ENCODE measurements at places on chromosomes 12 and 14.

DNA sequence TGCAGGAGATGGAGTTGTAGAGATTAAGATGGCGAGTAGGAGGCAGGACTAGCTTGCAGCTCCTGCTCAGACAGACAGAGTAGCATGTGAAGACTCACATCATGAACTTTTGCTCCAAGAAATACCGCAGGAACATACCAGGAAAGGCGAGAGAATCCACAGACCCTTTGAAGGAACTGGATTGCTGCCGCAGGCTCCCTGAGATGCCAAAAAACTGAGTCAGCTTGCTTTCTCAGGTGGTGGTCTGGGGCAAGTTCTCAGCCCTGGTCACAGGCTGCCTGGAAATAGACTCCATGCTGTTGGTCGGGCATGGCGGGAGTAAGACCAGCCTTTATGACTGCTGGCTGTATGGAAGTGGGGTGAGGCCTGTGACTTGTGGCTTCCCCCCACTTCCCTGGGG, 163.6 kb upstream of the NAV3 start:
- no peak for DNase-seq

DNA sequence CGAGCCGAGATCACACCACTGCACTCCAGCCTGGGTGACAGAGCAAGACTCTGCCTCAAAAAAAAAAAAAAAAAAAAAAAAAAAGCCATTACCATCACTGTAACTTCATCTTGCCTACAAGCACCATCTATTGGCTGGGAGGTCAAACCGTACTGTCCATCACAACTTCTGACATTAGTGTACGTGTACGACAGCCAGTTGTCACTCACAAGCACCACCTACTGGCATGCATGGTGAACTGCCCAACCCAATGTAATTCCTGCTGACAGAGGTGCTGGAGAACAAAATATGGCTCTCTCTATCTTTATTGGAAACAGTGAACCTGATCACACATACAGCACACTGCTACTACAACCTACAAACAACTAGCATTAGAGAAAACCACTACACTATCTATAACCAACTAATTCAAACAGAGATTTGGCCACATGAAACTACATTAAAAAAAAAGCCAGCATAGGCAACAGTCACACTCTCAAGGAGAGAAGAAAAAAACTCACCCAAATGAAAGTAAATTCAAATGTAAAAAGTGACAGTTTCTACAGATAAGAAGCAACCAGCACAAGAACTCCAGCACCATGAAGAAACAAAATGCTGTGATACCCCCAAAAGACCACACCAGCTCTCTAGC, 82.3 kb downstream of the PUS7L start:
- no peak for DNase-seq

DNA sequence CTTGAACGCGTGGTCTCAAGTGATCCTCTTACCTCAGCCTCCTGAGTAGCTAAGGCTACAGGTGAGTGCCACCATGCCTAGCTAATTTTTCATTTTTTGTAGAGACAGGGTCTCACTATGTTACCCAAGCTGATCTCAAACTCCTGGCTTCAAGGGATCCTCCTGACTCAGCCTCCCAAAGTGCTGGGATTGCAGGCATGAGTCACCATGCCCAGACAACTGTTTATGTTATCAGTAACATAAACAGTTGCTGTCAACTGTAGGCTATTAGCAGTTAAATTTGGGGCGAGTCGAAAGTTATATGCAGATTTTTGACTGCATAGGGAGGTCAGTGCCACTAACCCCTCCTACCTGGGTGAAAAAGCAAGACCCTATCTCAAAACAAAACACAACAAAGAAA, 26.2 kb upstream of the LRRK2 start:
- DNase-seq = no peak

DNA sequence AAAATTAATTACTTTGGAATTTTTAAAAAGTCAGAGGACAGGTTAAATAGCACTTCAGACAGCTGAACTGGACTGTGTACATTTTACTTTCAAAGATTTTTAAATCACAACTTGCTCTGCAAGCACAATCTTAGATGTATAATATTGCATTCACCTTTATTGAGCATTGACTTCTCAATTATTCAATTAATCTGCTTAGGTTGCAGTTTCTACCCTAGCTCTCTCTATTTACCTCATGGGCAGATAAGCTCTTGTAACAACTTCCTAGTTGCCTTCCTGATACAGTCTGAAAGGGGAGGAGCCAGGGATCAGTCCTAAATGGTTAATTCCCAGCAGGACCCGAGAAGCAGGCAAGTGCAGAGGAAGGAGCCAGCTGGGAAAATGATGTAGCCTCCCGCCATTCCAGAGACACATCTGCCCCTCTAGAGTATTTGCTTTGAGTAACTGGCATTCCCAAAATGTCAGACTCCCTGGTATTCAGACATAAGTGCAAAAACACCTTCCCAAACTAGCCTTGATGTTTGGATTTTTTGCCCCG, 302.8 kb downstream of the GALC start:
- no peak for DNase-seq

GRCh38 chr14:104734991-104735779, 11.2 kb downstream of the ADSS1 start:
- DNase-seq = no peak

- DNase-seq = no peak
Observed at GRCh38 chr14:94244182-94244581, 48.9 kb downstream of the SERPINA10 start.

GRCh38 chr14:29643433-29644211, 284.0 kb downstream of the PRKD1 start:
- no peak for DNase-seq

- DNase-seq = no peak
Observed at GRCh38 chr12:121512561-121512960, 68.3 kb downstream of the KDM2B start.

- DNase-seq = peak; percentile 64
Observed at GRCh38 chr12:53207042-53207441, at the start of gene ITGB7. Gene ITGB7 (minus strand): TSS chr12:53207251. CDS start chr12:53200443, 6,808 bp downstream.

- DNase-seq = no peak
Observed at GRCh38 chr14:78316052-78316451, 145.9 kb downstream of the NRXN3 start.

GRCh38 chr14:39025250-39025809, 77.7 kb downstream of the SEC23A start:
- DNase-seq = no peak

DNA sequence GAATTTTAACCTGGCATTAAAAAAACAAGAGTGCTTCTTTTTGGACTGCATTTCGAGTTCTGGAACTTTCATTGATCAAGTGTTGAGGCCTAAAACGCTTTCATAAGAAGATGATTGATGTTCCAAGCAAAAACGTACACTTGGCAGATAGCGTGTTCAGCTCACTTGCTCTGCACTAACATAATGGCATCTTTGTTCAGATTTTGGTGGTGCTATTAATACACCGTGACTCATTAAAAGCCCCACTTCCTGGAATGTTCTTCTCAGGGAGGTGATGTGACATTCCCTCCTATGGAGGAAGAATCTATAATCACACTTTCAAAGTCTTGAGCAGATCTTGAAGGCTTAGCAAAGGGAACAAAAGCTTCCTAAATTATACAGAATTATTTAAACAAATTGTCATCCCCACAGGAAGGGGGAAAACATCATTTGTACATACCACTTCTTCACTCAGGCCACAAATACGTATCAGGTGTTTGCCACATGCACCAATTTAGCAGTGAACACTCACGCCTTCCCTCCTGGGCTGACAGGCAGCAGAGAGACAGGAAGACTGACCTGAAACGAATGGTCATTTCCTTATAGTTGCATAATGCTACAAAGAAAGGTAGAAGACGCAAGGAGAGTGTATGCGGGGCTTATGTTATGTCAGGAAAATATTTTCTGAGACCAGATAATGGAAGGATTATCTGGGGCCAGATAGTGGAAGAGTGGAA, 15.4 kb downstream of the HSP90AA1 start:
- no peak for DNase-seq

- DNase-seq = no peak
Observed at GRCh38 chr12:96864335-96864734, 42.7 kb upstream of the NEDD1 start.

GRCh38 chr12:129877411-129877810, 26.4 kb downstream of the TMEM132D start:
- DNase-seq = no peak

DNA sequence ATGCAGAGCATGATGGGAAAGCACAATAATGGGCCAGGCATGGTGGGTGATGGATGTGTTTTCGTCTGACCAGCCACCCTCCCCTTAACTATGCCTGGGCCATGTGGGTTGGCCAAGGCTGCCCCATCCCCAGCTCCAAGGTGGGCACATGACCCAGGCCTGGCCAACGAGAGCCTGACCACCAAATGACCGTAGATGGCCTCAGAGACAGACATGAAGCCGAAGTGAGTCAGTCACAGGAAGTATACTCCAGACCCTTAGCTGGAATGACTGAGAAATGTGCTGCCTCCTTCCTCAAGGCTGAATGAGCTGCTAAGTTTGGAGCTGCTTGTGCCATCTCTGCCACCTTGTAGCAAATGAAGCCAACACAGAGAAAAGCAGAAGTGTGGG, 233.6 kb downstream of the BCL11B start:
- no peak for DNase-seq

- no peak for DNase-seq
Observed at GRCh38 chr12:19620222-19620621, 180.9 kb downstream of the AEBP2 start.

GRCh38 chr14:34065690-34066391, 115.0 kb upstream of the EGLN3 start:
- no peak for DNase-seq

DNA sequence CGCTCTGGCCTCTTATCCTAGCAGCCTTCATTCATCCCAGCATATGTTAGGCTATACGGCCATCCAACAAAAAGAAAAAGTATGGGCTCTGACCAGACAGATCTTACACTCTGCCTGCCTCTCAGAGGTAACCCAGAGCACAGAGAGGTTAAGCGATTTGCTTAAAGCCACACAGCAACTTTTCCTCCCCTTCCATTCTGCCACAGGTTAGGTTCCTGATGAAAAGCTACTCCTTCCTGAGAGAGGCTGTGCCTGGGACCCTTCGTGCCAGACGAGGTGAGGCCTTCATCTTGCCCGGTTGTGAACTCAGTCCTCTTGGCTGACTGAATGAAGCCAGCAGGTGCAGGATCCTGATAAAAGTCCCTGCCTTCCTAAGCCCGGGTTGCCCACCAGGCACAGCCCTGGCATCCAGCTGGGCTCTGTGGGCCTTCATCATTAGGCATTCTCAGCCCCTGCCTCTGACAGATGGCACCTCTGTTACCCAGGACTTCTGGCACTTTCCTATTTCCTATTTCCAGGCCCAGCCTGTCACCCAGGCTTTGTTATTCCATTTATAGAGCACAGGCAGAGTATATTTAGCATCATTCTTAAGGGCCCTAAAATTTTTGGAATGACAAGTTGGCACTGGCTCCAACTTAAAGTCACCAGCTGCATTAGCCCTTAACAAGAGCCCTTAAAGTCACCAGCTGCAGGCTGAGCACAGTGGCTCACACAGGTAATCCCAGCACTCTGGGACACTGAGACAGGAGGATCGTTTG, 12.8 kb downstream of the SOAT2 start:
- no peak for DNase-seq

GRCh38 chr12:131599190-131600159, 111.4 kb upstream of the SFSWAP start:
- no peak for DNase-seq

DNA sequence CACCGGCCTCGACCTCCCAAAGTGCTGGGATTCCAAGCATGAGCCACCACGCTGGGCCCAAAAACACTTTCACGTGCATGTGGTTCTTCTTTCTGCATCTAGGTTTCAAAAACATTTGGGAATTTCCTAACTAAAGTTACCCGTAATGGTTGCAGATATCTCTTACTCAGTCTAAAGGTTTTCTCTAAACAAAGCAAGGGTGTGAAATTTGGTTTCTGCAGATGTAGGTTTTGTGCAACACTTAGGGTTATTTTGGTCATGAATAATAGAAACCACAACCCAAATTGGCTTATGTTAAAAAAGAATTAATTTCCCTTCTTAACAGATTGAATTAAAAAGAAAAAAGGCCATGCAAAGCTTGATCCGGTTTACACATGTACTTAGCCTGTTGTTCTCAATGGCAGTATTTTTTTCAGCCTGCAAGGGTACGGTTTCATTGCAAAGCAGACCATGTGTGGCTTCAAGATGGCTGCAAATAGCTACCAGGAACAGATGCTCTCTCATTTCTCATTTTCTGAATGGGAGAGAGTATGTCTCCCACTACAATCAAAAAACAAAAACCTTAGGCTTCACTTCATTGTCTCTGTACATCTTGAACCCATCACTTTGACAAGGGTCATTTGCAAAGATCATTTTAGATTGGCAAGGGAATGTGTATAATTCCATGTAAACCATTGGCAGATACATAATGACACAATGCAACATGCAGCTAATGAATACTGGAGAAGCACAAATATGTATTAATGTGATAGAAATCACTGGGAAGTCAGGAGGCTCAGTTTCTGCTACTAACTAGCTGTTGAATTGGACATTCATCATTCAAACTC, 491.2 kb upstream of the FLRT2 start:
- DNase-seq = no peak

GRCh38 chr14:93748208-93749075, 39.8 kb downstream of the PRIMA1 start:
- no peak for DNase-seq

GRCh38 chr12:111519083-111519482, 80.0 kb downstream of the ATXN2 start:
- DNase-seq = no peak

DNA sequence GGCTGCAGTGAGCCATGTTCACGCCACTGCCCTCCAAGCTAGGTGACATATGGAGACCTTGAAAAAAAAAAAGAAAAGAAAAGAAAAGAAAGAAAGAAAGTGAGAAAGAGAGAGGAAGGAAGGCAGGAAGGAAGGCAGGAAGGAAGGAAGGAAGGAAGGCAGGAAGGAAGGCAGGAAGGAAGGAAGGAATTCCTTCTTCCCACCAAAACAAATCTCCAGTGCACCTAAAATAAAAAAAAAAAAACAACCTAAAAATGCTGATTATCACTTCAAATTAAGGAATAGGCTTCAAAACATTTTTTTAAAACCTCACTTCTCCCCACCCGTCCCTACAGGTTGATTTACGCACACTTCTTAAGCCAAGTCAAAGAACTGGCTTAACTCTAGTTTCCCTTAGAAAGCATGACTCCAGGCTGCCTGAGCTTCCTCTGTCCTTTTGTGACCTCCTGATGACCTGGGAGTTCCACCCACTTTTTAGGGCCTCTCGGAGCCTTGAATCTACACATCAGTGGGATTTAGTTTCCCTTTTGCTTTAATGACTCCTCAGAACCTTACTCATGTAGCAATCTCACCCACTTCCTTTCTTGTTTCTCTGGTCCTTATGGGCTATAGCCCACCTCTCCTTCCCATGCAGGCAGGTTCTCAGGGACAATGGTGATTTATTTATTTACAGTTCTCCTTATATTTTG, 18.6 kb downstream of the DUSP6 start:
- peak; percentile 33 for DNase-seq

DNA sequence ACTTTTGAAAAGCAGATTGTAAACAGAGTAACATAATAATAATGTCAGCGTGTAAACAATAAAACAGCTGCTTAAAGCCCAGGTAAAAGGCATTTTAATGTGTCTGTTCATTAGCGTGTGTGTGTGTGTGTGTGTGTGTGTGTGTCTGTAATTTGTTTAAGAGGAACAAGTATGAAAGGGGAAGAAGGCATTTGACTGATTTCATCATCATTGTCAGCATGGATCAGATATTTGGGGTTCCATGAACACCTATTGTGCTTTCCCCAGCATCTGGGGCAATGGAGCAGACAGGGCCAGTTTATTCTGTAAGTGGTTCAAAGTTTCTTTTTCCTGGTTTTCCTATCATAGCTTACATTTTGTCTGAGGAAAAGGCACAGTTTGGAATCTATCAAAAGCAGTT, 28.9 kb downstream of the SLC25A21 start:
- DNase-seq = no peak

GRCh38 chr14:53715193-53715721, 241.4 kb downstream of the BMP4 start:
- no peak for DNase-seq

Measured in stimulated activated CD4-positive, alpha-beta T cell treated with anti-CD3 and anti-CD28 coated beads, Interleukin-4, amount 100 ng/mL, for 24 hours (primary cell).